Stimulated activated CD4-positive, alpha-beta T cell treated with anti-CD3 and anti-CD28 coated beads, Interleukin-2, amount 100 ng/mL, for 24 hours (primary cell): ENCODE measurements at places on chromosomes 2 and 18.

DNA sequence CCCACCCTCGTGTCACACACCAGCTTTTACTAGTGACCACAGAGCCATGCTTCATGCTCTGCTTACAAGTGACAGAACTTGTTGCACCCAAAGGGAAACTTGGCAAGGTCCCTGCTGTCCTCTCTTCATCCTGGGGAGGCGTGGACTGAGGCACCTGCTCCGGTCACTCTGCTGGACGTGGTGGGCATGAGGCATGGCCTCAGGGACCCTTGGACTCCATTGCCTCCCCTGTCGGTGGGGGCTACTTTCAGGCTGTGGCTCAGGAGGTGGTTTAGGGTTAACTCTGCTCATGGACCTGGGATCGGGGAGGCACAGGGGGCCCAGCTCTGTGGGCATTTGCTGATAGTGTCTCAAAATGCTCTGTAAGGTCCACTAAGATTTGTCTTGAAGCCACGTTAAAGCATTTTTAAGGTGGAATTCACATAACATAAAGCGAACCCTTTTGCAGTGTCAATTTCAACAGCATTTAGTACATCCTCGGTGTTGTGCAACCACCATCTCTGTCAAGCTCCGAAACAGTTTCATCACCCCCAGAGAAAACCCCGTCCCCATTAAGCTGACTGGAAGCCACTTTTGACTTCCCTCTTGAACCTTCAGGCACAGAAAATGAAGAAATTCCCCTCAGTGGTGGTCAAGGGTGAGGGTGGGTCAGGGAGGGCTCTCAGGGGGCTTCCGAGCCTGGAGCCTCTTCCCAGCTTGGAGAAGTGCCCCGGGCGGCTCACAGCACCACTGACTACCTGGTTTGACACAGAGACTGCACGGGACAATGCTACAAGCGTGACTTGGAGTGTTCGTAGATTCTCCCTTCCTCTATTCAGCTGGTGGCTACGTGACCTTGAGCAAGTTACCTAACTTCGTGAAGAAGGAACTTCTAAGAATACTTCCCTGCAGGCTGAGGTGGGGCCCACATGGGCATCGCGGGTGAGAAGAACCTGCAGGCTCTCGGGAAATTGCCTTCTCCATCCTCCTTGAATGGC lies 100.0 kb upstream of the HDAC4 start:
- DNase-seq = no peak

DNA sequence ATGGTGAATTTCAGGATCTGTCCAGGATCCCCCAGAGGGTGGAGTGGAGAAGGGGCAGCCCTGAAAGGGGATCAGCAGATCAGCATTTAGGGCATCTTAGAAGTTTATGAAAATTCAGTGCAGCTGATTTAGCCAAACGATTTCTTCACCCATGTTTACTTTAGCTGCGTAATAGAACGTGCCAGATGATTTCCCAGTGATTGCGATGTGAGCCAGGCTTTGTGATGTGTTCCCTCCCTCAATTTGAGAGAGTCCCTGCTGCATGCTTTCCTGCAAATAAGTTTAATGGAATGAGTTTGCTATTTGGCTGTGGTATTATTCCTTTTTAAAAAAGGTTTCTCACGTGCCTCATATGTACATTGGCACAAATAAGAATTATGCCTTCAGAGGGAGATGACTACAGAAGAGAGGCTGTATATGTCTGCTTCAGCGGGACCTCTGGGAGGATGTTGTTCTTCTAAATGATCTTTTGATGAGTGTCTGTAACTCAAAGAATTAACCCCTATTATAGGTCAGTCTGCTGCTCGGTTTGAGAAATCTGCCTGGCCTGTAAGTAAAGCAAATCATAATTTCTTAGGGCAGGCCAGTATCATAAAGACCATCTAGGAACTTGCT lies 111.9 kb downstream of the MRO start:
- no peak for DNase-seq

- DNase-seq = no peak
These were observed 350.9 kb upstream of the CDH20 start for GRCh38 chr18:60982329-60982695.

- no peak for DNase-seq
These were observed 166.3 kb downstream of the MYO1B start for GRCh38 chr2:191411472-191411871.

GRCh38 chr2:105881286-105882136 lies 136.8 kb downstream of the NCK2 start:
- DNase-seq = no peak

DNA sequence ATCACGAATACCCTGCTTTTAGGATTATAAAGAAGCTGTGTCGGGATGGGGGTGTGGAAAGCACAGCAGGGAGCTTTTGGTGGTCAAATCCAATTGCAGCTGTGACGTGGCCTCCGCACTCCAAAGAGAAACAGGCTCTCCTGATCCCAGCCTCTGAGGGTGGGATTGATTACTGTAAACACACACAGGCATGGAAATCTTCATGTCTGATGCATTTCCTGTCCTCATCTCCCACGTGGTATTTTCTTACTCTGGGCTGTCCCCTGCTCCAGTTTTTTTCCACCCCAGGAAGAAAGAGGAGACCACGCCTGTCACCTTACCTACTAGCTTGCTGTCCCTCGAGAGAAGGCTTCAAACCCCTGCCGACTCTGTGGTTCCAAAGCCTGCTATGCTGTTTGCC lies 22.7 kb downstream of the RNF152 start:
- DNase-seq = no peak

- no peak for DNase-seq
These were observed 19.0 kb upstream of the HNMT start for GRCh38 chr2:137945229-137945628.

- no peak for DNase-seq
These were observed 2.4 kb downstream of the SMCHD1 start for GRCh38 chr18:2657788-2658458.

DNA sequence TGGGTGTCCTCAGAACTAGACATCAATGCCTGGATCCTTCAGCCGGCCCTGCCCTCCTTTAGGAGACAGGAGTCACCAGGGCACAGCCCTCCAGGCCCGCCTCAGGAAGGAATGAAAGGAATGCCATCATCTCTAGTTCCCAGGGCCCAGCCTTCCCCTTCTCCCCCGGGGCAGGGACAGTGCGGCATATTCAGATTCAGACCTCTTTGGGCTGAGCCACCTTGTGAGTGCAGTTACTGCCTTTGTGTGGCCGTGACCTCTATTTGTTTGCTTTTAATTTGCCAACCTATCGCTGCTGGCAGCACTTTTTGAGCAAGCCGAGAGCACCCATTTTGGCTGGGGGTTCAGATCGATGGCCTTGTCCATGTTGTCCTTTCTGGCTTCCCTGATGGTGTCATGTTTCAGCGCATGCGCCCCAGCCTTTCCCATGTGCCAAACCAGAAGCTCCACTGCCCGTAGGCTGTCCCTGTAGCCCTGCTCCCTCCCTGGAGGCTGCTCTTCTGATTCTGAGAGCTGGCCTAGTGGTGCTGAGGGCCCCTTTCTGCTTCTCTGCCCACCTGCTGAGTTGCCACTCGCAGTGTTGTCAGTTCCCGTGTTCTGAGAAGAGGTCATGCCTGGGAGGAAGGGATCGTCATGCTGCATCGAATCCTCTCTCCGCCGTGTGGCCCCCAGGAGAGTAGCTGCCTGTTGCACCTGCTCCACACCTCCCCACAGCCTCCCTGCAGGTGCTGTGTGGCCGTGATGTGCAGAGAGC lies 10.9 kb downstream of the ANKRD23 start:
- DNase-seq = no peak

- no peak for DNase-seq
These were observed 361.9 kb upstream of the CHST9 start for GRCh38 chr18:27546991-27547390.

- DNase-seq = no peak
These were observed 285.1 kb upstream of the SLC14A2 start for GRCh38 chr18:45330170-45330594.

- no peak for DNase-seq
These were observed 33.3 kb downstream of the NPAS2 start for GRCh38 chr2:100852999-100853908.

DNA sequence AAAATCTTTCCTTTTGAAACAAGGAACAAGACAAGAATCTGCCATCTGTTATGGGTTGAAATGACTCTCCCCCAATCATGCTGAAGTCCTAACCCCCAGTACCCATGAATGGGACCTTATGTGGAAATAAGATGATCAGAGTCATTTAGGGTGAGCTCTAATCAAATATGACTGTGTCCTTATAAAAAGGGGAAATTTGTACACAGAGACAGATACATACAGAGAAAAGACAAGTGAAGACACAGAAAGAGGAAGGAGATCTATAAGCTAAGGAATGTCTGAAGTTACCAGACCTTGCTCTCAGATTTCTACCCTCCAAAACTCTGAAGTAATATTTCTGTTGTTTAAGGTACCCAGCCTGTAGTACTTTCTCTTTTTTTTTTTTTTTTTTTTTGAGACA lies 15.7 kb downstream of the TGFBRAP1 start:
- no peak for DNase-seq

DNA sequence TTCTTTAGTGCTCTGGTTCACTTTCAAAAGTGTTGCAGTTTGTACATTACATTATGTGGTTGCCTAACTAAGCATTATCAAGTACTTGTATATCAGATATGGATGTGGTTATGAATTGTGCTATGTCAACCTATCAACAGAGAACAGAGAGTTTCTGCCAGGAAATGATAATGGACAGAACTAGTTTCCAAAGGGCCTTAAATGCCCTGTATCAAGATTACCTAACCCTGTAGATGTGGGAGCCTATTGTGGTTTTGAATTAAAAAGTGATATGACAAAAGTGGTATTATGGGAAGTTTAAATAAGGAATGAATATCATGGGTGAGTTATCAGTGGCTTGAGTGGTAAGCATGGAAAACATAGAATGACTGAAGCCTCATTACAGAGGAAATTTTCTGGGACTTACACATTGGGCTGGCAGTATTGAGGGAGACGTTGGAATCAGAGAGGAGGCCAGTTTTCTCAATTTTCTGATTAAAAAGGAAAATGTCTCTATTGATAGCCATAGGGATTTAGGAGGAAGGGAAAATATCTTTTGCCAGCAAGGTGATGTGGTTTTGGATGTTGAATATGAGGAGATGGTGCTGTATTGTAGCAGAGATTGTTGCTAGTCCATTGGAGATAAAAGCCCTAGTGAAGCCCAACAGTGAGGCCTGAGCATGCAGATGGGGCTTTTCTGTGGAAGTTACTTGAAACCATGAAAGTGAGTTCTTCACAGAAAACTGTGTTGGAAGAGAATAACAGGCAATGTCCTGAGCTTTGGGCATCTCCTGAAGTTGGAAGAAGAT lies 140.7 kb downstream of the TTC27 start:
- DNase-seq = no peak

DNA sequence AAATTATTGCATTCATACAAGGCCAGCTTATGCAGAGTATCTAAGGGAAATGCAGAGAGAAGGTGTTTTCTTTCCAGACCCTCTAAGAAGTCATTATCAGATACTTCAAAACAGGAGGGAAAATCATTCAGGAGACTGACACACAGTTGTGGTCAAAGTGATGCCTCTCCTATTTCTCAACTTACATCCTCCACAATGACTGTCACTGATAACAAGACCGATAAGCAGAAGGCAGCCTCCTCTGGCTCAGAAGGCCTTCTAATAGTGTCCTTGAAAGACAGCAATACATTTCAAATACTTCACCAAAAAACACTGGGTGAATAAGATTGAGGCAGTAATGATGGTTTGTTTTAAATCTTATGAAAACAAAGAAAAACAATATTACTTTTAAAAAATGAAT lies 199.7 kb downstream of the PIEZO2 start:
- DNase-seq = no peak

DNA sequence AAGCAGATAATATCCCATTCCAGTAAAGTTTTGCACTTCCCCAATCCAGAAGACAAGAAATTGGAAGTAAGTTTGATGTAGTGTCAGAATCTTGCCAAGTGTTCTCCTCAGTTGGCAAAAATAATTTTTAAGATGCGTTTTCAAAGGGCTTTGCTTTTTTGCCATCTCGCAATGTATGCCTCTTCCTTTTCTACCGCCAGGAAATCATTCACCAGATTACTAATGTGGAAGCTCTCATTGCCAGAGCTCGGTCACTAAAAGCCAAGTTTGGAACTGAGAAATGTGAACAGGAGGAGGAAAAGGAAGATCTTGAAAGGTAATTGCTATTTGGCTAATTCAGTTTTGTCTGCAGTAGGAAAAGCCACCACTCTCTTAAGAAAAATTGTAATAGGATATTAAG lies 110.7 kb downstream of the RAB3GAP1 start:
- no peak for DNase-seq

DNA sequence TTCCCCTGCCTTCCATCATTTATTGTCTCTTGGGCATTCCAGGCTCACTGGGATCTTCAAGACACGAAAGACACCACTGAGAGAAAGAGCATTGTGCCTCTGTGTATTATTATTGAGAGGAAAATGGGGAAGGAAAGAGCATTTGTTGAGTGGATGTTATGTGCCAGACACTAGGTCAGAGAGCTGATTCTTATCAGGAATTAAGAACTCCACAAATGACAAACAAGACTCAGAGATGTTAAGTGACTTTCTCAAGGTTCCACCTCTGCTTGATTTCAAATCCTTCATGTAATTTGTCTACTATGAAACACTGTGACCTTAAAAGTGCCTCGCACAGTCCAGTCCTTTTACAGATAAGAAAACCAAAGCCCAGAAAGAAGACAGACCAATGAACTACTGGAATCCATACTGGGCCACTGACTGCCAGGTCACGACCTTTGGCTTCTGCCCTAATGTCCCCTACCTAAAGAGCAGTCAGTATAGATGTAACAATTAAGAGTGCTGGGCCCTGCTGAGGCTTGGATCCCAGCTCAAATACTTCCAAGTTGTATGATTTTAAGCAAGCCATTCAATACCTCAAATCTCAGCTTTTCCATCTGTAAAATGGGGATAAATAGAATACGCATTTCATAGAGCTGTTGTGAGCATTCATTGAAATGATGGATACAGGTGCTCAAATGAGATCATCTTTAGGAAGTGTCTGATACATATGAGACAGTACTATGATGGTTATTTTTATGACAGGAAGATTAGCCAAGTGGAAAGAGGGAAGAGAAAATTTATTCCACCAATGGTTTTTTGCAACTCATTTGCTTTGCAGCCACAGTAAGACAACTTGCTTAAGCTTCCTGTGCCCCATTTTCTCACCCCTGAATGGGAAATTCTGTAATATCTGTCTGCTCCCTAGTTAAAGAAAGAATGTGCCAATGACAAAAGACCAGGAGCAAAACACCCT lies 10.9 kb downstream of the KLF7 start:
- DNase-seq = no peak

DNA sequence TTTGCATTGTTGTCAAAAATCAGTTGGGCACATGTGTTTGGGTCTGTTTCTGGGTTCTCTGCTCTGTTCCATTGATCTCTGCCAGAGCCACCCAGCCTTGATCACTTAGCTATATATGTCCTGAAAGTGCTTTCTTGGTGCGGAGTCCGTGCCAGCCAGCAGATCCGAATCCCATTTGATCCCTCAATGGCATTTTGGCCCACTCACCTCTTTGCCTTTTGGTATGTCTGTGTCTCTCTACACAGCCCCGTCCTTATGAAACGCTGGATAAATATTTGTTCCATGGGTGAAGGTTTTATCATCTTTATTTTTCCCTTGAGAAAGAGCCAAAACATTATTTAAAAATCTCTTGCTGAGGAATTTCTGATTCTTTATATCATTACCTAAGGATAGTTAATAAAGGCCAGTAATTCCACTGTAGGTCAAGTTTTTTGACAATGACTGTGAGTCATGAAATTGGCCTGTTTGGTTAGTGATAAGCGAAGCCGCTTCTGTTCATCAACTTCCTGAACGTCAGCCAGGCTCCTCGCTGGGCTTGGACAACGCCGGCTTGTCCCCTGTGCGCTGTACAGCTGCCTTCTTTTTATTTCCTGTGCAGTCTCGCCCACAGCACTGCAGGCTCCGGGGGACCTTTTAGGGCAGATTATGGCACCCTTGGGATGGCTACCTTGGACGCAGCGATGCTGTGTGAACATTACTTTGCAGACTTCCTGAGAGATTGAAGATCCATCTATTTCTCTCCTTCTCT lies 24.9 kb downstream of the MTCL1 start:
- no peak for DNase-seq

- DNase-seq = no peak
These were observed 150.4 kb downstream of the HDAC4 start for GRCh38 chr2:239250216-239251081.
